ENCODE measurements at places on chromosomes 1 and 21. TPM values are rescaled to one million over a fixed set of nuclear protein-coding genes. Genes with fewer than 3 reads are reported as not detected.

The HTR6 gene
- total RNA-seq, result 4.3 TPM

GRCh38 chr1:3075666-3076362 is 6.8 kb downstream of the PRDM16 start:
- no peaks in the 10 kb centered on the region for H3K4me1 ChIP-seq
- no peak for DNase-seq
- no peaks in the 10 kb centered on the region for H3K27me3 ChIP-seq
- no peak overlapping the region for H3K27ac ChIP-seq

DNA sequence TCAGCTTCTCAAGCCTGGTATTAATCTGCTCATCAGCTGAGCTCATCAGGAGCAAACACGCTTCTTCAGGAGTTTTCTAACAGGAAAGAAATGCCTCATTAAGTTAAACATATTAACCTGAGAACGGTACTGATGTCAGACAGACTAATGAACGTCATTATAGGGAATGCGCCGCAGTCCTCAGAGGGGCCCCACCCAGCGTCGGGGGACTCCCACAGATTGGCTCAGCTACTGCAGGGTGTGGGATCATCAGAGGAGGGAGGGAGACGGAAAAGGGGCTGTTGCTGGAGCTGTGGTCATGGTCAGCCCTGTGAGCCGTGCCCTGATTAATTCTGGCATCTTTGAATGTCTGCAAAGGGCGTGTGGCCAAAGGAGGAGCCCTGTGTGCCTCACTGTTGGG is 348.5 kb downstream of the PTPRU start:
- no peaks in the 10 kb centered on the region for H3K27me3 ChIP-seq
- H3K27ac ChIP-seq, result no peak overlapping the region
- no peaks in the 10 kb centered on the region for H3K36me3 ChIP-seq
- no peak overlapping the region for H3K4me3 ChIP-seq
- DNase-seq, result no peak

GRCh38 chr1:89355056-89355455 is 8.8 kb upstream of the GBP6 start:
- no peak overlapping the region for H3K4me3 ChIP-seq
- no peak overlapping the region for H3K27ac ChIP-seq
- H3K36me3 ChIP-seq, result no peaks in the 10 kb centered on the region
- no peaks in the 10 kb centered on the region for H3K4me1 ChIP-seq
- DNase-seq, result no peak

- no peaks in the 10 kb centered on the region for H3K36me3 ChIP-seq
- no peaks in the 10 kb centered on the region for H3K27me3 ChIP-seq
- peaks cover 22% of the 10 kb centered on the region for H3K4me1 ChIP-seq
- DNase-seq, result no peak
Measured at GRCh38 chr1:167605576-167605975, 24.5 kb upstream of the RCSD1 start.

GRCh38 chr1:70509996-70510876 is 99.2 kb downstream of the CTH start:
- H3K27me3 ChIP-seq, result no peaks in the 10 kb centered on the region
- peak; percentile 30 for DNase-seq
- H3K4me1 ChIP-seq, result no peaks in the 10 kb centered on the region

DNA sequence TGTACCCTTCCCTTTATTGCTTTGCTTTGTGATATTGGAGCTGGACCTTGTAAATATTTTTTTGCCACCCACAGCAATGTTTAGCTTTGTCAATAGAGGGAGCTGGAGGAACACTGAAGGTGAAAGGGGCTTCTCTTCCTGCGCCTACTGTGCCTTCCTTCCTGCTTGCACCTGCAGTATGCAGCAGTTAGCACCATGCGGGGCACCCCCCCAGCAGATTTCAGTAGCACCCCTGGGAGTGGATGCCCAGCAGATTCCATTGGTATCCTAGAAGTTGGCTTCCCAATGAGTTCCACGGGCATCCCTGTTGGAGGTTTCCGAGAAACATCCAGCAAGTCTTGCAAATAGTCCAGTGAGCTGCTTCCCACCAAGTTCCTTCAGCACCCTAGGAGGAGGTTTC is 25.6 kb downstream of the S100A10 start:
- no peak overlapping the region for H3K4me3 ChIP-seq
- H3K36me3 ChIP-seq, result no peaks in the 10 kb centered on the region
- H3K4me1 ChIP-seq, result no peaks in the 10 kb centered on the region
- no peak for DNase-seq
- H3K27ac ChIP-seq, result no peak overlapping the region

The SLC30A10 gene
- total RNA-seq, result not detected

- no peaks in the 10 kb centered on the region for H3K4me1 ChIP-seq
- no peaks in the 10 kb centered on the region for H3K36me3 ChIP-seq
- no peaks in the 10 kb centered on the region for H3K27me3 ChIP-seq
- no peak overlapping the region for H3K4me3 ChIP-seq
- DNase-seq, result no peak
Measured at GRCh38 chr1:3999941-4000735, 100.1 kb upstream of the C1orf174 start.

The KCNK1 gene
- total RNA-seq, result 17.0 TPM

- DNase-seq, result no peak
- 0 out of 2 replicates have a peak, but pooled peaks cover 2% of the 10 kb centered on the region for H3K27me3 ChIP-seq
- no peaks in the 10 kb centered on the region for H3K36me3 ChIP-seq
- H3K4me1 ChIP-seq, result no peaks in the 10 kb centered on the region
- H3K4me3 ChIP-seq, result no peak overlapping the region
Measured at GRCh38 chr1:27380224-27380623, 2.9 kb downstream of the CD164L2 start.

- no peaks in the 10 kb centered on the region for H3K4me1 ChIP-seq
- H3K27ac ChIP-seq, result no peak overlapping the region
- DNase-seq, result no peak
- H3K36me3 ChIP-seq, result peaks cover 4% of the 10 kb centered on the region
- H3K27me3 ChIP-seq, result no peaks in the 10 kb centered on the region
Measured at GRCh38 chr1:23845163-23845562, 19.9 kb upstream of the HMGCL start.

GRCh38 chr1:42960566-42961311 is 2.1 kb upstream of the SLC2A1 start:
- no peak overlapping the region for H3K4me3 ChIP-seq
- no peaks in the 10 kb centered on the region for H3K27me3 ChIP-seq
- H3K36me3 ChIP-seq, result peaks cover 3% of the 10 kb centered on the region
- H3K27ac ChIP-seq, result no peak overlapping the region
- DNase-seq, result no peak

GRCh38 chr1:35745124-35745730 is 24.6 kb downstream of the CLSPN start:
- peaks cover 13% of the 10 kb centered on the region for H3K36me3 ChIP-seq
- no peaks in the 10 kb centered on the region for H3K27me3 ChIP-seq
- H3K27ac ChIP-seq, result no peak overlapping the region
- no peak for DNase-seq

The KCNE1 gene
- total RNA-seq, result not detected

The SPRR2D gene
- total RNA-seq, result not detected

The KCNJ15 gene
- 0.46 TPM for total RNA-seq

The TMPRSS3 gene
- total RNA-seq, result 1.2 TPM

The DPT gene
- 0.10 TPM for total RNA-seq

GRCh38 chr1:118984722-118985639 is 3.2 kb downstream of the TBX15 start:
- no peaks in the 10 kb centered on the region for H3K36me3 ChIP-seq
- no peak overlapping the region for H3K27ac ChIP-seq
- H3K4me1 ChIP-seq, result no peaks in the 10 kb centered on the region
- H3K4me3 ChIP-seq, result no peak overlapping the region
- DNase-seq, result no peak

- no peaks in the 10 kb centered on the region for H3K27me3 ChIP-seq
- H3K36me3 ChIP-seq, result peaks cover 13% of the 10 kb centered on the region
Measured at GRCh38 chr1:183139281-183139942, 46.7 kb upstream of the LAMC2 start.

DNA sequence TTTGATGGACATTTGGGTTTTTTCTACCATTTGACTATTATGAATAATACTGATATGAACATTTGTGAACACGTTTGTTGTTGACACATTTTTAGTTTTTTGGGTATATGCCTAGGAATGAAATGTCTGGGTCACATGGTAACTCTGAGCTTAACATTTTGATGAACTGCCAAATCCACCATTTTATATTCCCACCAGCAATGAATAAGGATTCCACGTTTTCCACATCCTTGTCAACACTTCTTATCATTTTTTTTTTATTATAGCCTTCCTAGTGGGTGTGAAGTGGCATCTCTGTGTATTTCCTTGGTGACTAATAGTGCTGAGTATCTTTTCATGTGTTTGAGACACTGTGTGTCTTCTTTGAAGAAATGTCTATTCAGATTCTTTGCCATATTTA is 67.6 kb downstream of the RASAL2 start:
- no peak overlapping the region for H3K27ac ChIP-seq
- no peaks in the 10 kb centered on the region for H3K36me3 ChIP-seq
- no peaks in the 10 kb centered on the region for H3K4me1 ChIP-seq
- no peaks in the 10 kb centered on the region for H3K27me3 ChIP-seq
- no peak overlapping the region for H3K4me3 ChIP-seq
- no peak for DNase-seq

DNA sequence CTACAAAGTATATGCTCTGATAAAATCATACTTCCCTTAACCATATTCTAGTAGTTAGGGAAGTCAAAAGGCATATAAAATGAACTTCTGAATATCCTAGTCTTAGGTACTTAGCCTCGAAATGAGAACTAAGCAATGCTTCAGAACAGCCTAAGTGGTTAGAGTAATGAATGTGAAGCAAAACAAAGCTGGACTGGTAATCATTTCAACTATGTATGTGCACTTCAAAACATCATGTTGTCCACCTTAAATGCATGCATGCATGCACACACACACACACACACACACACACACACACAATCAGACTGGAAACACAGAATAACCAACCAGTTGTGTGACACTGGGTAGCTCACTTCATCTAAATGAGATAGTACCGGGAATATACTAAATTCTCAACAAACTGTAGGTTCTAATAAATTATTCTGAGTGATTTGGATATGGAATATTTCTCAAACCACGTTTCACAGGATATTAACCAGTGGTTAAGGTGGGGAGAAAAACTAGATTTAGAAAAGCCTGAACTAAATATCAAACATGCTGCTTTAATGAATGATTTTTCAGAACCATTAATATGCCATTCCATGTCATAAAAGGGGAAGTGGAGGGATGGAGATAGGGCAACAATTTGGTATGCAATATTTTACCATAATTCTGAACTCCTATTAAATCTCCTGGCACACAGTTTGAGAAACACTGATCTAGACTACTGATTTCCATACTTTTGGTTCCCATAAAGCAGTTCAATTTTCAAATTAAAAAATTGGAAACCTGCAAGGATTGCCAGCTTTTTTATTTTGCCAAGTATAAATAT is 19.5 kb downstream of the RNF115 start:
- H3K4me3 ChIP-seq, result no peak overlapping the region
- no peaks in the 10 kb centered on the region for H3K36me3 ChIP-seq
- DNase-seq, result no peak
- H3K4me1 ChIP-seq, result no peaks in the 10 kb centered on the region

GRCh38 chr1:229694053-229694693 is 68.1 kb downstream of the URB2 start:
- H3K27ac ChIP-seq, result no peak overlapping the region
- H3K4me3 ChIP-seq, result no peak overlapping the region
- peaks cover 10% of the 10 kb centered on the region for H3K4me1 ChIP-seq
- H3K36me3 ChIP-seq, result no peaks in the 10 kb centered on the region
- DNase-seq, result no peak
- no peaks in the 10 kb centered on the region for H3K27me3 ChIP-seq

GRCh38 chr1:20574686-20575540 is 14.0 kb upstream of the CDA start:
- H3K4me1 ChIP-seq, result no peaks in the 10 kb centered on the region
- H3K36me3 ChIP-seq, result no peaks in the 10 kb centered on the region
- DNase-seq, result no peak
- no peaks in the 10 kb centered on the region for H3K27me3 ChIP-seq

GRCh38 chr1:81819613-81820012 is 18.9 kb downstream of the ADGRL2 start:
- no peaks in the 10 kb centered on the region for H3K36me3 ChIP-seq
- H3K4me3 ChIP-seq, result no peak overlapping the region
- H3K27me3 ChIP-seq, result no peaks in the 10 kb centered on the region
- no peaks in the 10 kb centered on the region for H3K4me1 ChIP-seq
- no peak for DNase-seq

- DNase-seq, result peak; percentile 81
- no peak overlapping the region for H3K4me3 ChIP-seq
- peaks cover 16% of the 10 kb centered on the region for H3K36me3 ChIP-seq
- peaks cover 20% of the 10 kb centered on the region for H3K4me1 ChIP-seq
Measured at GRCh38 chr1:84944767-84945486, 51.9 kb upstream of the LPAR3 start.

GRCh38 chr1:84842748-84843231 is 50.2 kb downstream of the LPAR3 start:
- H3K27ac ChIP-seq, result no peak overlapping the region
- DNase-seq, result no peak
- no peaks in the 10 kb centered on the region for H3K27me3 ChIP-seq
- no peaks in the 10 kb centered on the region for H3K4me1 ChIP-seq
- no peak overlapping the region for H3K4me3 ChIP-seq
- no peaks in the 10 kb centered on the region for H3K36me3 ChIP-seq

GRCh38 chr1:119727991-119728390 is 16.3 kb downstream of the PHGDH start:
- H3K27me3 ChIP-seq, result no peaks in the 10 kb centered on the region
- H3K36me3 ChIP-seq, result no peaks in the 10 kb centered on the region
- H3K4me3 ChIP-seq, result no peak overlapping the region
- H3K27ac ChIP-seq, result no peak overlapping the region

The CELA3A gene
- 9.0 TPM for total RNA-seq

The SPATA17 gene
- not detected for total RNA-seq

DNA sequence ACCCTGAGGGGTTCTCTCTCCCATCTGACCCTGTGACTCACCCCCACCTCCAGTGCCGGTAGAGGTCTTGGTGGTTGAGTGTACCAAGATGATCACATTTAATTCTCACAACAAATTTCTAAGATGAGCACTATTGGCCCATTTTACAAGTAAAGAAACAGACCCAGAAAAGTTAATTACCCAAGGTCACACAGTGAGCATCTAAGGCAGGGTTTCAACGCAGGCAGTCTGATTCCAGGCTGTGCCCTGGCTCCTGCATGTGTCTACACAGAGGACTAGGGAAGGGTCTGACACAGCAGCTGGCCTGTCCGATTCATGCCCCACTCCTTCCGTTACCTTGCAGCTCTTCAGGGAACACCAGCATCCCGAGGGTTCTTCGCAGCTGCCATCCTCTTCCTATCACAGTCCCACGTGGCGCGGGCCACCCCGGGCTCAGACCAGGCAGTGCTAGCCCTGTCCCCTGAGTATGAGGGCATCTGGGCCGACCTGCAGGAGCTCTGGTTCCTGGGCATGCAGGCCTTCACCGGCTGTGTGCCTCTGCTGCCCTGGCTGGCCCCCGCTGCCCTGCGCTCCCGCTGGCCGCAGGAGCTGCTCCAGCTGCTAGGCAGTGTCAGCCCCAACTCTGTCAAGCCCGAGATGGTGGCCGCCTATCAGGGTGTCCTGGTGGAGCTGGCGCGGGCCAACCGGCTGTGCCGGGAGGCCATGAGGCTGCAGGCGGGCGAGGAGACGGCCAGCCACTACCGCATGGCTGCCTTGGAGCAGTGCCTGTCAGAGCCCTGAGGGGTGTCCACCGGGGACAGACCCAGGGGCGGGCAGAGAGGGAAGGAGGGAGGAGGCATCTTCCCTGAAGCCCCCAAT is 7.5 kb downstream of the NCDN start:
- peaks cover 12% of the 10 kb centered on the region for H3K36me3 ChIP-seq
- no peaks in the 10 kb centered on the region for H3K27me3 ChIP-seq

- H3K27ac ChIP-seq, result peak overlapping the region; percentile 99
- DNase-seq, result peak; percentile 9
- no peaks in the 10 kb centered on the region for H3K27me3 ChIP-seq
- H3K36me3 ChIP-seq, result peaks cover 3% of the 10 kb centered on the region
Measured at GRCh38 chr1:183844806-183845205, 39.9 kb downstream of the RGL1 start.

GRCh38 chr1:153586347-153586746 is 20.7 kb upstream of the S100A2 start:
- H3K27ac ChIP-seq, result no peak overlapping the region
- no peaks in the 10 kb centered on the region for H3K27me3 ChIP-seq
- no peak overlapping the region for H3K4me3 ChIP-seq
- no peaks in the 10 kb centered on the region for H3K4me1 ChIP-seq
- DNase-seq, result no peak
- H3K36me3 ChIP-seq, result no peaks in the 10 kb centered on the region

All from GM12878 (cell line).